Fibroblast of pulmonary artery (primary cell): ENCODE measurements at places on chromosomes 7 and 10.

- DNase-seq, result peak; percentile 61
Observed at GRCh38 chr7:46933596-46933995, 648.3 kb downstream of the TNS3 start.

DNA sequence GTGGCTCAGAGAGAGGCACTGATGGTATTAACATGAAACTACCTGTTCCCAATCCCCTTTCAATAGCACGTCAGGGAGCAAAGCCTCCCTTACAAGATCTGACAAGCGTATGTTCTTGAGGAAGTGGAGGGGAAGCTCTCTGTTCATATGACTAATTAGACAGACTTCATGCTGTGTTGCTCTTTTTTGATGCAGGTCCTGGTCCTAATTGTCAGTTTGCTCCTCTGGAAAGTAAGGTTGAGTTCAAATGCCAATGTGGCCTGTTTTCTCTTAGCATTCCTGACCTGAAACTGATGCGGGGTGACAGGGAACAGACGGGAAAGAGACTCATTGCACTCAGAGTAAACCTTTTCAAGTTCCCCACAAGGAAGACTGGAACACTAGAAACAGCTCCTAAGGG, 27.0 kb upstream of the TBX20 start:
- no peak for DNase-seq

DNA sequence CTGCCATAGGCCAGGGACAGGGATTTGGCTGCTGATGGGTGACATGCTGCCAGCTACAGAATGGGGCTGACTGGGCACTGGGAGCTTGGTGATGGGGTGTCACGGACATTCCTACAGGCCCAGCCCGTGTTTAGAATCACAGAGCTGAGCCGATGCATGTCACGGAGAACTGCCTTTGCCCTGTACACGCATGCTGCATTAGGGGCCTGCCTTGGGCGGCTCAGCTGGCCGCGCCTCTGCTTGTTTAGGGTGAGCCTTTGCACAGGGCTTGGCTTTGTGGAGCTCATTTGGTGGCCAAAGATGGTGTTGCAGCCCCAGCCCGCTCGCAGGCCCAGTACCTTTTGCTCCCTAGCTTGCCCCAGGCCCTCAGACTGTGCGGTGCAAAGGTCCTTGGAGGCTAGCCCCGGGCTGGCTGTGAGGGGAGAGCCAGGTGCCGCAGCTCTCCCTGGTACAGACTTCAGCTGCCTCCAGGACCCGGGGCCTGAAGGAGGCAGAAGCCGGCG, 108.4 kb upstream of the BTBD16 start:
- DNase-seq, result no peak

- DNase-seq, result no peak
Observed at GRCh38 chr7:90728568-90728967, 132.4 kb downstream of the CDK14 start.

DNA sequence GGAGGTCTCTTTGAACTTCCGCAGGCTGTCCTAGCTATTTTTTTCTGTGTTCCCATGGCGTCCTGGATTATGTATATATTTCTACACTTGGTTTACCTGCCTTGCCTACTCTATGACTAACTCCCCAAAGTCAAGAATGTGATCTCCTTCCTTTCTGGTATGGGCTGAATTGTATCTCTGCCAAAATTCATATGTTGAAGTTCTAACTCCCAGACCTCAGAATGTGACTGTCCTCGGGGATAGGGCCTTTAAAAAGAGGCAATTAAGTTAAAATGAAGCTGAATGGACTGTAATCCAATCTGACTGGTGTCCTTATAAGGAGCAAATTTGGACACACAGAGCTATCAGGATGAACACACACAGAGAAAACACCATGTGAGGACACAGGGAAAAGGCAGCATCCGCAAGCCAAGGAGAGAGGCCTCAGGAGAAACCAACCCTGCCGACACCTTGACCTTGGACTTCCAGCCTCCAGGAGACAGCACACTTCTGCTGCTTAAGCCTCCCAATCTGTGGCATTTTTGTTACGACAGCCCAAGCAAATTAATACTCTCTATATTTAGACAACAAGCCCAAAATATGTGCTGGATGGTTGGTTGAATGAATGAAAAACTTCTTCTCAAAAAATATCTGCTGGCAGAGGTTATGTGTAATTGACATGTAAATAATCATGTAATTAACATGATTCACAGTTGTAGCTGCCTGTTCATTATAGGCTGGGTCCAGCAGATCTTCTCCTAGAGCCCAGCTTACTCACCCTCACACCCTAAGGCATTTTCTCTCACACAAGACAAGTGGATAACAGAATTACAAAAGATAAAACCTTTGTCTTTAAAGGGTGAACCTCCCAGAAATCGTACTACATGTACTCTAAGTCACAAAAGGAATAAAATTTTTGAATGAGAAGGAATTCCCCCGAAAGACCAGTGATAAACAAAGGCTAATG, 123.7 kb downstream of the CUBN start:
- no peak for DNase-seq

GRCh38 chr10:79994556-79994955, 45.7 kb upstream of the SFTPD start:
- DNase-seq, result no peak

DNA sequence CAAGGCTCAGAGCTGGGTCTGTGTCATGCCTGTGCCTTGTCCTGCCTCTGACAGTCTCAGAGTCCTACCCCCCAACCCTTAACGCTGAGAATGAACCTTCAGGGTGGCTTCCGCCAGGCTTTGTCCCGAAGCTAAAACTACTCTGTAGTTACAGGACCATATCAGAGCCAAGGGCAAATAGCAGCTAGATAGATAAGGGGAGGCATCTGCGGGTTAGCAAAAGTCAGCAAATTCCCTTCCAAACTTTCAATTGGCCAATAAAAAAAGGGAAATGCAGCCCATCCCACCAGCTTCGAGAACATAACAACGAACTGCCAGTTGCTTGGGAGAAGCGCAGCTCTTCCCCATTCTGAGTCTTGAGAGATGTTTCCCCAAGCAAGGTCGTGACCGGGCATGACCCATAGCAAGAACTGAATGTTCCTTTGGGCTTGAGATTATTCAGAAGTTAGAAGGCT, 17.7 kb downstream of the CCL24 start:
- DNase-seq, result no peak

- DNase-seq, result peak; percentile 58
Observed at GRCh38 chr7:136114966-136115762, 138.0 kb upstream of the MTPN start.

- peak; percentile 14 for DNase-seq
Observed at GRCh38 chr7:107118109-107118900, 50.5 kb upstream of the HBP1 start.

DNA sequence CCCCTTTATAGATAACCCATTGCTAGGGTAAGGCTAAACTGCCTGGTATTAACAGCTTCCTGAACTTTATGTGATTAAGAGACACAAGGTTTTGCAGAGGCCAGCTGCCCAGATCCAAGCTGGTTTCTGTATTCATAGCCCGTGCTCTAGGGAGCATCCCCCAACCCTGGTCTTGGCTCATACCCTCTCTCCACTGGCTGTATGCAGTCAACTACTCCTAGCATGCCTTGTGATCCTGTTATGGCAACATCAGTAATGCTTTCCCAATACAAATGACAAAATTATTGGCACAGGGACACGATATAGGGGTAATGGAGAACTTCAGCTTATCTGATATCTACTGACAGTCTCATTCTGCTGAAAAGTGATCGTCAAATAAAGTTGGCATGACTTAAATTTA, 202.8 kb upstream of the MKLN1 start:
- DNase-seq, result no peak

GRCh38 chr7:157721468-157722136, 384.8 kb downstream of the DNAJB6 start:
- no peak for DNase-seq

- no peak for DNase-seq
Observed at GRCh38 chr10:132632091-132632561, 94.5 kb downstream of the INPP5A start.

DNA sequence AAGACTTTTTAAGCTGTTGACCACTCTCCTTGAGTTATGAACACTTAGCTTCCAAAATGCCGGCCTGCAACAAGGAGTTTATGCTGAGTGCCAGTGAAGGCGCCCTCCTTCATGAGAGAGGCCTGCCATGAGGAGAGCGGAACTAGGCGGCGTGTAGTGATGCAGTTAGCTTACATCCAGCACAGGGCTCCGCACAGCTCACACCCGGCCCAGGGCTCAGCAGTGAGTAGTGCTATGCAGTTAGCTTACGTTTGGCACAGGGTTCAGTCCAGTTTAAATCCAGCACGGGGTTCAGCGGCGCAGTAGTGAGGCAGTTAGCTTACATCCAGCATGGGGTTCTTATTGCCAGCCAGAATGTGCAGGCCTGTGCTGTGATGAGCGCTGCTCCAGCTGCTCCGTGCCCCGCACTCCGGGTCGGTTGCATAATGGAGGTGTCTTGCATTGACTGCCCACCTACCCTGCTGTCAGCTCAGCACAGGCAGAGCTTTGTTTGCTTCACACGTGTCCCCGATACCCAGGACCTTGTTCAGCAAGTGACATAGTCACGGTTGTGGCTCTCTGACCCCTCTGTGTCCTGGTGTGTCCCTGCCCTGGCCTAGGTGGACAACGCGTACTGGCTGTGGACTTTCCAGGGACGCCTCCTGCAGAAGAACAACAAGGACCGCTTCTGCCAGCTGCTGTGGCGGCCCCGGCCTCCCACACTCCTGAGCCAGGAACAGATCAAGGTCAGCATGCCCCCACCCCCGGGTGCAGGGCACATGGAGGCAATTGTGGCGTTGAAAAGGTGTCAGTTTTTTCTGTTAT, 21.9 kb downstream of the EIF3B start:
- DNase-seq, result no peak

- DNase-seq, result no peak
Observed at GRCh38 chr10:95834406-95834805, 73.4 kb upstream of the CC2D2B start.

- DNase-seq, result peak; percentile 18
Observed at GRCh38 chr7:91212582-91212981, 51.7 kb upstream of the FZD1 start.

GRCh38 chr7:102122026-102122425, 164.6 kb upstream of the SH2B2 start:
- DNase-seq, result peak; percentile 74

GRCh38 chr10:96850825-96851224, 18.7 kb downstream of the LCOR start:
- peak; percentile 95 for DNase-seq

- DNase-seq, result no peak
Observed at GRCh38 chr7:86929293-86930109, 130.0 kb downstream of the ELAPOR2 start.

GRCh38 chr10:48520184-48520506, 84.7 kb downstream of the ARHGAP22 start:
- no peak for DNase-seq

DNA sequence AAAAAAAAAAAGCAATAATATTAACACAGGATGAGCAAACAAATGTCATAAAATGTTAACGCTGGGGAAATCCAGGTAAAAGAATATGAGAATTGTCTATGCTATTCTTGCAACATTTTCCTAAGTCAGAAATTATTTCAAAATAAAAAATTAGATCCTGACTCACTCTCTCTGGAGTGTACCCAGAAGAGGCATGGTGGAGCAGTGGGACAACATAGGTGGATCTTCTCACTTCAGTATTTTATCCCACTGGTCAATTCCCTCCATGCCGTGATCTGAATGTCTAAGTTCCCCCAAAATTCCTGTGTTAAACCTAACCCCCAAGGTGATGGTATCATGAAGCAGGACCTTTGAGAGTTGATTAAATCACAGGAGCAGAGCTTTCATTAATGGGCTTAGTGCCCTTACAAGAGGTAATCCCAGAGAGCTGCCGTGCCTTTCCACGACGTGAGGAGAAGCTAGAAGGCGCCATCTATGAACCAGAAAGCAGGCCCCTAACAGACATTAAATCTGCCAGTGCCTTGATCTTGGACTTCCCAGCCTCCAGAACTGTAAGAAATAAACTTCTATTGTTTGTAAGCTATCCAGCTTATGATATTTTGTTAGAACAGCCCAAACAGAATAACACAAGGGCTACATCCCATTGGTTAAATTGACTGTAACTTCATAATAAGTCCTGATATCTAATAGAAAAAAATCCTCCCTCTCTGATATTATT, 35.2 kb downstream of the USP6NL start:
- no peak for DNase-seq

- DNase-seq, result no peak
Observed at GRCh38 chr7:65925040-65925439, 52.2 kb downstream of the VKORC1L1 start.

GRCh38 chr10:47350671-47351640, 2.8 kb downstream of the RBP3 start:
- DNase-seq, result no peak

DNA sequence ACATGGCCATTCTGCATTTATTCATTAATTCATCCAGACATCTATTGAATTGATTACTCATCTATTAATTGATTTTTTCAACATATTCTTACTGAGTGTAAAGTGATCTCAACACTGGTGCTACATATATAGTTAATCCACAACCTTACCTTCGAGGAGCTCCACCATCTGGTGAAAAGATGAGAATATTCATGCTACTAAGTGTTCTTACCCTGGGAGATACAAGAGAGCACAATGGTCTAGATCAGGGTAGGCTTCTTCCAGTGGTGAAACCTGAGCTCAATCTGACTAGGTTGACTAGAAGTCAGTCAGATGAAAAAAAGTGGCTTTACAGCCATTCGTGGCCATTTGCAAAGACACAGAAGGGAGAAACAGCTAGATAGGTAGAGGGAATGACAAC, 507.4 kb downstream of the ANKRD7 start:
- no peak for DNase-seq
